ENCODE measurements at places on chromosomes 4 and X. TPM values are rescaled to one million over a fixed set of nuclear protein-coding genes. Genes with fewer than 3 reads are reported as not detected.

Gene IKBKG
- total RNA-seq: 27.6 TPM

Gene IQSEC2
- total RNA-seq: 1.6 TPM

Gene KIT
- total RNA-seq: 3.0 TPM

Gene EDA2R
- total RNA-seq: 6.3 TPM

Gene GPR34
- total RNA-seq: not detected

Gene SH3RF1
- 35.2 TPM for total RNA-seq

Gene ZNF595
- 17.5 TPM for total RNA-seq

Gene UGT2B11
- total RNA-seq: not detected

Gene CLGN
- 19.6 TPM for total RNA-seq

DNA sequence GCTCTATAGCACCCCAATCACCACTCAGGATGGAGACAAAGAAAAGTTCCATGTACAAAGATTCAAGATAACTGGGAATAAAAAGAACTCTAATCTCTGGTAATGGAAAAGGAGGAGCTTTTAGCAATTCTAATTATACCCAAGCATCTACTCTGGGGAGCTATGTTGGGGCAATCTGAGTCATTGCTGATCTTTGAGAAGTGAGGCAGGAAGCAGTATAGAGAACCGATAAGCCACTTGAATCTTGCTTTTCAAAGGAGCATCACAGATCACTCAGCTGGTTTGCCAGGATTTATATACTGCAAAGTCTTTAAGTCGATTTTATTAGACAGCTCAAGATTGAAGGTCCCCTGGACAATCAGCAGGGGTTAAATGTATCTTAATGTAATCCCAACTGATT, 220.0 kb downstream of the ENOX2 start:
- DNase-seq: no peak

DNA sequence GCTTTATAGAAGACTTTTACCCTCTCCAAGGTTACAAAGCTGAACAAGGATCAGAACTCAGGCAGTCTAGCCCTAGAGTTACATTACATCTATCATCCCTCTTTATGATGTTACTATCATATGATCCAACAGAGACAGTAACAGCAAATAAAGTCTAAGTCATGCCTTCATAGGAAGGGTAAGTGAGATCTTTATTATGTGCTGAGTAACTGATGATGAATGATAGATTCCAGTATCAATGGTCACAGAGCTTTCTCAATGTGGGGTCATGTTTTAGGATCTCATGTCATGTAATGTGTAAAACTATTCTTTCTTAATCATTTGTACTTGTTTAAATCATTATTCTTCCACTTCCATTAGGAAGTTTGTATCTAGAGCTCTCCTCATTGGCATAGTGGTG, 22.8 kb downstream of the ELOVL6 start:
- no peak for DNase-seq

- DNase-seq: no peak
Measured at GRCh38 chr4:25551605-25552004, 104.0 kb upstream of the SLC34A2 start.

GRCh38 chr4:92305148-92305877, 1.5 kb downstream of the GRID2 start:
- peak; percentile 87 for DNase-seq

GRCh38 chr4:150948710-150949109, 66.4 kb downstream of the LRBA start:
- no peak for DNase-seq

DNA sequence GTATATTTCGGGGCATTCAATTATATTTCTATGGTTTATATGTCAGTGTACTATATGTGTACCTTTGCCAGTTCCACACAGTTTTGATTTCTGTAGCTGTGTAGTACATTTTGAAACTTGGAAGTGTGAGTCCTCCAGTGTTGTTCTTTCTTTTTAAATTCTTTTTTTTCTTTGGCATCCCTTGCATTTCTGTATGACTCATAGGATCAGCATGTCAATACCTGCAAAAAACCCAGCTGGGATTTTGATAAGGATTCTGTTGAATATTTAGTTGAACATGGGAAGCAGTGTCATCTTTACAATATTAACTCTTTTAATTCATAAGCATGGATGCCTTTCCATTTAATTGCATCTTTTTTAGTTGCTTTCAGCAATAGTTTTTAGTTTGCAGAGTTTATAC, 100.0 kb downstream of the SH3BGRL start:
- no peak for DNase-seq

DNA sequence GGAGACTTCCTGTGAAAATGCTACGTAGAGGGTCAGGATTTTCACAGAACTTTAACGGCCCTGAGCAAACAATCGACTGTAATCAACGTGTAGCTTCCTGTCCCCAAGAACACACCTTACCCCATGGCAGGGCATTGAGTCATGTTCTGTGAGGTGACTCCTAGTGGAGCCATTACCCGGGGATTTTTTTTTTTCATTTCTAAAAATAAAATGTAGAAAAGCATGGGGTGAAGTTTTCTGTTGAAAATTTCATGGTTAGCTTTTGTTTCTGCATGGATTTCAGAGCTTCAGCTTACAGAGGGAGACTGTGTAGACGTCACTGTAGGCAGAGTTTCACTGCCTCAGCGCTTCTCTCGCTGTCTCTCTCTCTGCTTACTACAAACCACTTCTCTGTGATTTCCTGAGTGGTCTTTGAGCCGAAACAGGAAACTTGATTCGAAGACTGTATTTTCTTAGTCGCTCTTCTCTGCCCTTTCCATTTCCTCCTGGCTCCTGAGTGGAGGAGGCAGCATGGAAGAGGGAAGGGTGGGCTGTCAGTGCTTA, 111.7 kb downstream of the NFKB1 start:
- no peak for DNase-seq

GRCh38 chr4:138669479-138670315, 345.9 kb upstream of the NOCT start:
- DNase-seq: no peak

DNA sequence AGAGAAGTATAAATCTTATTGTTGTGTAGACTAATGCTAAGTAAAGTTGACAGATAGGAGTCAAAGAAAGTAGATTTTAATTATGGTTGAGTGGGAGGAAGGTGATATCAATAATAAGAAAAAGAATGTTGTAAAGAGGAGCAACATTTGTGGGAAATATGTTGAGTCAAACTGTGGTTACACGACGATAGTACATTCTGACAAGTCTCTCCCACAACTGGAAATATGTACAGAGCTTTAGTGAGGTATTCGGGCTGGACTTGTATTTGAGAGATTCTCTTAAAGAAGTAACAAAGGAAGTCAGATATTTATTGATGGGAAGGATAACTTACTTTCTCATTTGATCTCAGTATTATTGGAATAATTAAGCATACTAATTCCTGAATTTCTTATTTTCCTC, 525.3 kb upstream of the MAGEB2 start:
- no peak for DNase-seq

GRCh38 chr4:151184523-151185458, 85.4 kb downstream of the RPS3A start:
- DNase-seq: no peak

DNA sequence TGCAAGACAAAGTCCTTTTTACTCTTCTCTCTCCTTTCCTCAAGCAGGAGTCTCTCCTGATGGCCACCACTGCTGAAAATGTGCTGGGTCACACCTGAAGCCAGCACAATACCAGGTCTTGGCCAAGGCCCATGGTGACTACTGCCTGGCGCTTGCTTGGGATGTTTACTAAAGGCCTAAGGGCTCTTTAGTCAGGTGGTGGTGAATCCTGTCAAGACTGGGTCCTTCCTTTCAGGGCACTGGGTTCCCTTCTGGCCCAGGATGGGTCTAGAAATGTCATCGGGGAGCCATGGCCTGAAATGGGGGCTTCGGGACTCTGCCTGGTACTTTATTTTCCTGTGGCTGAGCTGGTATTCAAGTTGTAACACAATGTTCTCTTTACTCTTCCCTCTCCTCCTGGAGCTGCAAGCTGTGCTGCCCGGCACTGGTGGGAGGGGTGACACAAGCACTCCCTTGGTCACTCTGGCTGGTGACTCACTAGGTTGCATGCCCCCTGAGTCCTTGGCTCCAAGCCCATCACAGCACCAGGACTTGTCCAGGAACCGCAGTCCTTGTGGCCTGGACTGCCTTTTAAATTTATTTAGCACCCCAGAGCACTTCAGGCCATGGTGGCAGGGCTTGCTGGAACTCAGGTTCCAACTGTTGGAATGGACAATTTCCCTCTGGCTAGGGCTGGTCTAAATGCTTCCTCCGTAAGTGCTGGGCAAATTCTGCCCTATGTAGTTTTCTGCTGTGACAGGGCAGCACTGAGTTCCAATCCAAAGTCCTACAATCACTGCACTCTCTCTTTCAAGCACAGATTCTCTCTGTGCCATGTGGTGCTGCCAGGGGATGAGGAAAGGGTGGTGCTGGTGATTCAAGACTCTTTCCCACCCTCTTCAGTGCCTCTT, 11.3 kb downstream of the ARL13A start:
- no peak for DNase-seq

- no peak for DNase-seq
Measured at GRCh38 chr4:170423137-170423536, 333.4 kb upstream of the AADAT start.

DNA sequence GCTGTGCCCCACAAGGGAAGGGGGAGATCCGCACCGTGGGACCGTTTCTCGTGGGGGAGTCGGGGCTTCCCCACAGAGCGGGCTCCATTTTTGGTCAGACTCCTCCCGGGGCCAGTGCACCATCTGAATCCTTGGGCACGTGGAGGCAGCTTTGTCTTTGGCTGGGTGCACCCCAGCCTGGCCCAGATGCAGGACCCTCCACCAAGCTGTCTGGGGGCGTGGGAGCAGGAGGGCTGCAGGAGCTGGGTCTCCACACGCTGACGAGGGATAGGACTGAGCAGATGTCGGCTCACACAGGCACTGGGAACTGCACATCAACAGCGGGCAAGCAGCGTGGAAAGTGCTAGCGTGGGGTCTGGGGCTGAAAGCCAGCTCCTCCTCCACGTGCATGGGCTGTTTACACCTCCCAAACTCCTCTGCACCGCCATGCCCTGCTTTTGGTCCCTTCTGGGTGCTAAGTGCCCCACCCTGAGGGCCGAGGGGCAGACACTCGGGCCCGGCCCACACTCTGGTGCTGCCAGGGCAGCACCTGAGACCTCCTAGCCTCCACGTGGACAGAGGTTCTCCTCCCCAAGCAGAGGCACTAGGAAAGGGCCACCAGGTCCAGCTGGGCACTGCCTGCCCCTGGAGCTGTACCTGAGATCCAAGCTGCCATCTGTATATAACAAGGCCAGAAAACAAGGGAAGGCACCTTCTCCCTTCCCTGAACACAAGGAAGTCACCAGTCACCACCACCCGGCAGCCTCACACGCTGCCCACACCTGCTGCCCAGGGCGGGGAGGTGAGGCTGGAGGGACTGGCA, 13.8 kb downstream of the DGKQ start:
- DNase-seq: no peak

DNA sequence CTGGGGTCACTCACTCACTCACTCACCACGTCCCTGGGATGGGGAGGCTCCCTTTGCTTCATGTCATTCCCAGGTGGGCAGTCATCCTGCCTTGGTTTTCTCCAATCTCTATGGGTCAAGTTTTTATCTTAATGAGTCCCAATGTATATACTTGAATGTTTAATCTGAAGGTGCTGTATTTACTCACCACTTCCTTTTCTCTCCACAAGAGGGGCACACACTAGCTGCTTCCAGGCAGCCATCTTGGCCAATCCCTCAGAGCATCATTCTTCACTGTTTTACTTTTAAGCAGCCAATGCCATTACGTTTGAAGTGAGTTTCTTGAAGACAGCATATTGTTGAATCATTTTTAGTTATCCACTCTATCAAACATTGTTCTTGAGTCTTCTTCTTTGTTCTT, 153.4 kb upstream of the ARSJ start:
- no peak for DNase-seq

DNA sequence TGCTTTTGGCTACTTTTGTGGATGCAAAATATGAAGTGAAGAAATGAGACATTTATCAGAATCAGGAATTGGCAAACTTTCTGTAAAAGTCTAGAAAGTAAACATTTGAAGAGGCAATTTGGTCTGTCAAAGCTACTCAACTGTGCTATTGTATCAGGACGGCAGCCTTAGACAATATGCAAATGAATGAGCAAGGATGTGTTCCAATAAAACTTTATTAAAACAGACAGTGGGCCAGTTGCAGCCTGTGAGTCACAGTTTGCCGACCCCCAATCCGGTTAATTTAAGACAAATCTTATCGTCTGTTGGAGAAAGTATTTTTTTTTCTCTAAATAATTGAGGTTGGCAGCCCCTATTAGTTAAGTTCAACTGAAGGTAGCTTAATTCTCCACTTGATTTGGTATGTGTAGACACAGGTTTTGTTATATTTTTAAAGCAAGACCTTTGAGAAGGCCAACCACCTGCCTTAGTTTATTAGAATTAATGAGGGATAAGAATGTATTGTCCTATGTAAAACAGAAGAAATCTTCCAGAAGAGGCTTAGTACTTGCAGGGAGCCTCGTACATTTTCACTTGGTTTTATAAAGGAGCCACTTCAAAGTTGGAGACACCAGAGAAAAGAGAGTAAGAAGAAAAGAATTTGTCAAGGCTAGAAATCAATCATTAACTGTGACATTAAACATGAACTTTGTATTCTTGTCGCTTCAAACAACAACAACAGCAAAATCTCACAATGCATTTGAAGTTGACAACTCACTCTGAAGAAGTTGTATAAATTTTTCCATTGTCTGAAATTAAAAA, 81.6 kb upstream of the FAT1 start:
- no peak for DNase-seq

DNA sequence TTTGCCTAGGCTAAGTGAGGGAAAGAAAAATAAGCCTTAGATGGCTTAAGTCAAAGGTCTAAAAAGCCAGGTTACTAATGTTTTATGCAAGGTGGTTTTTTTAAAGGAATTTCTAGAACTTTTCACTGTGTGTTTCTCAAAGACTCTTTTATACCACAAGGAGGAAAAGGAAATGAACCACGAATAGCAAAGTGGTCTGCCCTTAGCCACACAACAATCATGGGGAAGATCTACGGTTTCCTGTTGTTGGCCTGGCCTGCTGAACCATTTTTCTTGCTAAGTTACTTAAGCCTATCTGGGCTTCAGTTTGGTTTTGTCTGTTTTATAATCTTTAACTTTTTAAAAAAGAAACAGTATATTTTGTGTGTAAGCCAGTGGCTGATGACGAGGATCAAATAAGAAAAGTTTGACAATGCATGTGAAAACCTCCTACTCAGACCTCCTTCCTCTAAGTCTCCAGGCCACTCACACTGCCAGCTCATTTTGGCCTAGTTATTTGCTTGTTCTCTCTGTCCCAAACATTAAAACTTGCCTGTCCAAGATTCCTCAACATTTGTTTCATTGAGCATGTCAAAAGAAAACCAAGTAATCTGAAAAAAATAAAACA, 56.7 kb upstream of the COL25A1 start:
- DNase-seq: no peak

All from glutamatergic neuron (in vitro differentiated cells).